CD8-positive, alpha-beta memory T cell (primary cell): ENCODE measurements at places on chromosomes 6 and 20. TPM values are rescaled to one million over a fixed set of nuclear protein-coding genes. Genes with fewer than 3 reads are reported as not detected.

Gene KCNG1
- total RNA-seq = 3.4 TPM

Gene TSHZ2
- 1.5 TPM for total RNA-seq

Gene SLC17A3
- total RNA-seq = not detected

DNA sequence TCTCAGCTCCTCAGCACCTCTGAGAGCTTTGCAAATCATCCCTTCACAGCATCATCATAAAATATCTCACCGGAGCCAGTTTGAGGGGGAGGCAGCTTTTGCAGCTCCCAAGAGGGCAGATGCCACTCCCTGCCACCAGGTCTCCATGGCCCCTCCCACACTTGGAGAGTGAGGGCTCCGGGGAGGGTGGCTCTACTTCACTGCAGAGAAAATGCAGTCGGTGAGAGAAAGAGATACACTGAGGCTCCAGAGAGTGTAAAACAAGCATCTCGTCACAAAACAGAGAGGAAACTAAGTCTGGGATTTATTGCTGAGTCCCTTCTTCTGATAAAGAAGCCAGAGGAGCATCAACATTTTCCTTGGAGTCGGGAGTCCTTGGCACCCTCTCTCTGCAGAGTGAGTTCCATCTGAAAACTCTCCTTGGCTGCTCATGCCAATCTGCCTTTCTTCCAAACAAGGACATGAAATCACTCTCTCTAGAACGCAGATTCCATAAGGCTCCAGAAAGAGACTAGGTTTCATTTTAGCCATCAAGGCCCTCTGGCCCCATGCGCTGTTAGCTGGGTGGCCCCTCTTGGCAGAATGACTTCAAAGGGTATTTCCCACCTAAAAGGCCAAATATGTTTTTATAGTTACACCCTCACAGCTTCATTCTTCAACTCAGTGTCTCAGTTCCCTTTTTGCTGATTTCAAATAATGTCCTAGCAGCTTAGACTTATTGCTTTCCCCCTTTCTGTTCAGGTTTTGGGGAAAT is 70.6 kb upstream of the F13A1 start:
- DNase-seq = no peak
- H3K27ac ChIP-seq = no peak overlapping the region
- H3K27me3 ChIP-seq = no peaks in the 10 kb centered on the region
- no peaks in the 10 kb centered on the region for H3K36me3 ChIP-seq
- H3K4me3 ChIP-seq = no peak overlapping the region

DNA sequence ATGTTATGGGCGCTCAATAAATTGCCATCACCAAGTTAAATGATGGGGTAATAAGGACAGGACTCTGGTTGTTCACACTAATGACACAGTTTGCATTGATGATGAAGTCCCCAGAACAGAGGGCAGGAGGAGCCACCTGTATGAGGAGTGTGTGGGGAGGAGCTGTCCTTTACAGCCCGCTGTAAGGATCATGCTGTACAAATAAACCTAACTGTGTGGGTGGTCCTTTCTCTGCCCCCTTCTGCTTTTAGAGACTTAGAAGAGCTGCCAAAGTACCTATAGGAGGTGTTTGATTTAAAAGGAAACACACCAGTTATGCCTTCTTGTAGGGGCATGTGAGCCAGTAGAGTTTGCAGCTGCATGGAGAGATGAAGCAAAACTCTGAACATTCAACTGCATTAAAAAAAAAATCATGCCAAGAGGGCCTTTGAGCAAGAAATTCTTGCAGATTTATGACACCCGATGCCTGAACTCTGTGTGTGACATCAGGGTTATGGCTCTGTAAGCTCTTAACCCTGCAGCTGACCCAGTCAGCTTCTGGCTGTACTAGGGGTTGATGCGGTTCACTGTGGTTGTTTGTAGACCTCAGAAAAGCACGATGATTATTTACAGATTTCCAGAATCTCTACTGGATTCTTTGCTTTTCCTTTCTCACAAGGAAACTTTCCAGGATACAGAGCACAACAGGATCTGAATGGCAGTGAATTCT is 67.4 kb downstream of the UST start:
- no peak for DNase-seq
- no peak overlapping the region for H3K27ac ChIP-seq
- H3K4me1 ChIP-seq = no peaks in the 10 kb centered on the region

DNA sequence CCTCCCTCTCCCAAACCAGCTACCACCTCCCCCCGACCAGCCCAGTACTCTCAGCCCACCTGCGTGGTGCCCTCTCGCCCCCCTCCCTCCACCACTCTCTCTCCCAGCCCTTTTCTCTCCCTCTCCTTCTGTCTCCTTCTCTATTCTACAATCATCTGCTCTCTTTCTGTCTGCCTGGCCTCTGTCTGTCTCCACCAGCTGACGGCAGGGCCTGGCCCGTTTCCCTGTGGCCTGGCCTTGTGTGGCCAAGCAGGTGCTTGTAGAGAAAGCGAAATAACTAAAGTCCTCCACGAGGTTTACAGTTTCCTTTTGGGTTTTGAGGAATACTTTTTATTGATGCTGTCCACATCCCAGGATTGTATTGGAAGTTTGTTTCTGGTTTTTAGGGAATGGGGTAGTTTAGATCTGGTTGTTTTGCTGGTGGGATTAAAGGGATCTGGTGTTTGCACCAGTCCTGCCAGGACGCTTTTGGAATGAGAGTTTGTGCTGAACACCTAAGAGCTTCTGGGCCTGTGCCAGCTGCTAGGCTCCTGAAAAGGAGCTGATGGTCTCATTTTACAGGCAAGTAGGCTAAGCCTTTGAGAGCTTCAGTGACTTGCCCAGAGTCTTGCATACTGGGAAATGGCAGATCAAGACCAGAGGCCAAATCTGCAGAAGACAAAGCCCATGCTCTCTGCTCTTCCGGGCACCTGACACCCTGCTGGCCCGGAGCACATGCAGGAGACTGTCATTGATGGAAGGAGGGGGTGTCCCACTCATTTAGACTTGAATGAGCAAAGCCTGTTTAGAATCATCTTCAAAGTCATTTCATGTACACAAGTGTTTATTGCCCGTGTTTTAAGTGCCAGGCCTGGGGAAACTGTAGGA is 161.7 kb downstream of the SYCP2 start:
- DNase-seq = no peak
- H3K36me3 ChIP-seq = no peaks in the 10 kb centered on the region
- H3K27ac ChIP-seq = no peak overlapping the region
- H3K27me3 ChIP-seq = no peaks in the 10 kb centered on the region

GRCh38 chr20:23627501-23627900 is 10.3 kb downstream of the CST3 start:
- no peak overlapping the region for H3K4me3 ChIP-seq
- no peaks in the 10 kb centered on the region for H3K27me3 ChIP-seq
- H3K4me1 ChIP-seq = no peaks in the 10 kb centered on the region
- H3K36me3 ChIP-seq = no peaks in the 10 kb centered on the region

DNA sequence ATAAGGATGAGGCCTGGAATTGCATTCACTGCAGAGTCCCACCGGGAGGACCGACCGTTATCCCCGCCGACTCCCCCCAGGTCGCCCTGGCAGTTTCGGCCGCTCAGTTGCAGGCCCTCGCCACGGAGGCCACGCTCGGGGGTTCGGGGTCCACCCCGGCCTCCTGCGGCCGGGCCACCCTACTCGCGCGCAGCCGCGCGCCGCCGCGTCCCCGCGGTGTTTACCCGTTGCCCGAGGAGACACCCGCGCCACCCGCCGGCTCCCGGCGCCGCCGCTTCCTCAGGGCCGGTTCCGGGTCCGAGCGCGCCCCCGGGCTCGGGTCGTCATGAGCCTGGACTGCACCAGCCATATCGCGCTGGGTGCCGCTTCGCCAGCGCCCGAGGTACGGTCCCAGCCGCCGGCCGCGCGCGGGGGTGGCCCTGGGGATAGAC is at the start of gene CCDC170:
CCDC170 (plus strand) TSS at position 214 of the 431 bp plus-strand sequence; CDS start at position 326, 112 bp downstream.
- no peak within 1 kb of the TSS for H3K27ac ChIP-seq
- H3K4me3 ChIP-seq = no peak within 1 kb of the TSS
- no peaks in the 10 kb centered on the region for H3K36me3 ChIP-seq
- H3K4me1 ChIP-seq = peaks cover 10% of the 10 kb centered on the region

Gene TGM3
- total RNA-seq = not detected

DNA sequence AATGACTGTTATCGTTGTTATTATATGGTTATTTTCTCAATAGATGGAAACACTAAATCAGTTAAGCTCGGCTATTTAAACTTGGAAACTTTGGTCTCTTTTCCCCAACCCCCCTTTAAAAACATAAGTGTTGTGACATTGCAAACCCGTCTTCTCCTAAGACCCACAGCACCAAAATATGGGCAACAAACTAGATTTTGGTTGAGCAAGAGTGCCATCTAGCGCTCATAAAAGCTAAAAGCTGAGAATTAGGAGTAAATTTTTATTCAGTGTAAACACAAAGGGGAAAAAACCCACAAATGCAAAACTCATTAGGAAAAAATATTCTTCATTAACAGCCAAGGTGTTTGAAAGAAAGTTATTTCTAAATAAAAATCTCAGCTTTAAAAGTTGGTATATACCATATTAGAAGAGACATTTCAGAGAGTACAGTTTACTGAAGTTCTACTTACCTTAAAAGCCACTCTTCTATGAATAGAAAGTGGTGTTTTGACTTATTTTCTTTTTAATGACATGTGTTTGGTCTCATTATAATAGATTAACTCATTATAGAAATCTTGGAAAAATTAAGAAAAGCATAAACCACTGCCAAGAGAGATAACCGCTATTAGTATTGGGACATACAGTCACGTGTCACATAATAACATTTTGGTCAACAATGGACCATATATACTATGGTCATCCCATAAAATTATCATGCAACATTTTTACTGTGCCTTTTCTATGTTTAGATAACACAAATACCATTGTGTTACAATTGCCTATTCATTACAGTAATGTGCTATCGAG is 21.1 kb downstream of the SESN1 start:
- H3K4me3 ChIP-seq = peak overlapping the region; percentile 14
- H3K36me3 ChIP-seq = no peaks in the 10 kb centered on the region
- H3K27ac ChIP-seq = no peak overlapping the region
- H3K4me1 ChIP-seq = peaks cover 26% of the 10 kb centered on the region
- peak; percentile 62 for DNase-seq
- no peaks in the 10 kb centered on the region for H3K27me3 ChIP-seq

DNA sequence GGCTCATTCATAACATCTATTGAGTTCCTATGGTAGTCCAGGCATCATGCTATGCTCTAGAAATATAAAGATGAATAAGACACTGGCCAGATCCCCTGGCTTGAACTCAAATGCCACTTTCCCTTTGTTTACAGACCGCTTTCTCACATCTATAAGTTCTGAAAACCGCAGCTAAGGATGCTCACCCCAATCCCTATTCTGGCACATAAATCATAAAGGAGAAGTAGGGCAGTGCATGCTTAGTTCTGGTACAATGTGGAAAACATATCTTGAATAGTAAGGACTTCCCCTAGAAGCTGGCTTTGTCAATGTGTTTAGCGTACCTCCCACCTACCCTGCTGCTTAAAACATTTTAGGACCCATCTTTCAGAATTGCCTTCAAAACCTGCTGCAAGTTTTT is 26.4 kb downstream of the MRS2 start:
- H3K36me3 ChIP-seq = no peaks in the 10 kb centered on the region
- H3K4me3 ChIP-seq = no peak overlapping the region
- H3K27ac ChIP-seq = no peak overlapping the region
- no peak for DNase-seq

DNA sequence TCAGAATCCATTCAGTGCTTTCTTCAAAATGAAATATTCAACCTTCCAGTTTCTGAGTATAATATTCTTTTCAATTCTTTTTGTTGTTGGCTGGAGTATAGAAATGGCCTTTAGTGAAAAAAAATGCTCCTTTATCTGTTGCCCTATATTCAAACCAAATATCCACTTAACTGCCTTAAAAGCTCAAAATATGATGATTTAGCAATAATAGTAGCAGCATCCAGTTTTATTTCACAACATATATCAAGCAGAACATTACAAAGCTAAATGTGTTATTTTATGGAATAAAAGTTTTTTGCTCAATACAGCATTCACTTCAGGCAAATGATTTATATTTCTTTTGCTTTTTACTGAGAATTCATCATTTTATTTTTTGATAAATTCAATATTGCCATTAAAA is 322.4 kb upstream of the EYS start:
- no peaks in the 10 kb centered on the region for H3K4me1 ChIP-seq
- no peaks in the 10 kb centered on the region for H3K36me3 ChIP-seq
- no peak overlapping the region for H3K4me3 ChIP-seq
- no peaks in the 10 kb centered on the region for H3K27me3 ChIP-seq
- H3K27ac ChIP-seq = no peak overlapping the region

DNA sequence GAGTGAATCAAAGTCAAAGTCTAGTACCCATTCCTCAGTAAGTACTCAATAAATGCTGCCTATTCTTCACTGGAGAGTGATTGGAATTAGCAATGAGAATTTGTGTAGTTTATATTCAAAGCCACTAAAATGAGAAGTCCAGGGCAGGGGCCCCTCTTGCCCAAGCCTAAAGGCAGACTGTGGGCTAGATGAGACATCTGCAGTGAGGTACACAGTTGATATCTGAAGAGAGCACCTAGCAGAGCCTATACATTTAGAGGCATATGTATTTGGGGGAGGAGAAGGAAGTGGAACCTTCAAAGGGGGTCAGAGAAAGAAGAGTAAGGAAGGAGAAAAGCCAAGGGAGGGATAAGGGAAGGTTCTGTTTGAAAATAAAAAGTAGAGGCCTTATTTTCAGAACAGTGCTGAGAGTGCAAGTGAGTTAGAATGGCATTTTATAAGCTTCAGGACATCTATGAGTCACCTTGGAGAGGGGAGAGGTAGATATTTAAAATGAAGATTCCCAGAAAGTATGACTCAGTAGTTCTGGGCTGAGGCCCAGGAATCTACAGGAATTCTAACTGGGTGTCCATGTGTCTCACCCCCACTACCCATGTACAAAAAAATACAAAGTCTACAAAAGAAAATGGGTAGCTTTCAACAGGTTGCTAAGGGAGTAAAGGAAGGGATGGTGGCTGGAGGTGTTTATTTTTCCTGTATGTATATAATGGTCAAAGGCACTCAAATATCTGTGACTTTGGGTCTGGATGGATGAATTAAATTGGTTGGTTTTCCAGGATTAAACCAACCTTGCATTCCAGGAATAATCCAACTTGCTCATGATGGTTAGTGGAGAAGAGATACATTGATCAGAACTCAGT is 135.1 kb downstream of the ZFP64 start:
- DNase-seq = no peak
- H3K4me3 ChIP-seq = no peak overlapping the region
- H3K27me3 ChIP-seq = no peaks in the 10 kb centered on the region
- H3K27ac ChIP-seq = no peak overlapping the region
- H3K36me3 ChIP-seq = no peaks in the 10 kb centered on the region

Gene RAMACL
- total RNA-seq = 0.60 TPM

GRCh38 chr20:56440346-56441007 is 27.9 kb upstream of the RTF2 start:
- no peak overlapping the region for H3K27ac ChIP-seq
- peaks cover 12% of the 10 kb centered on the region for H3K36me3 ChIP-seq
- H3K27me3 ChIP-seq = no peaks in the 10 kb centered on the region
- H3K4me3 ChIP-seq = no peak overlapping the region
- peak; percentile 76 for DNase-seq

Gene SUMO4
- total RNA-seq = 3.9 TPM

Gene RNASET2
- total RNA-seq = 27.6 TPM

Gene CALHM4
- total RNA-seq = not detected

- H3K27me3 ChIP-seq = no peaks in the 10 kb centered on the region
- H3K36me3 ChIP-seq = no peaks in the 10 kb centered on the region
- peak within 1 kb of the TSS; percentile 61 for H3K4me3 ChIP-seq
- H3K4me1 ChIP-seq = peaks cover 54% of the 10 kb centered on the region
- peak; percentile 88 for DNase-seq
Measured at GRCh38 chr6:44127186-44128019, at the start of the genes MRPL14 and TMEM63B. Gene MRPL14 (minus strand): TSS chr6:44127452. CDS start chr6:44116611, 10,841 bp downstream. Gene TMEM63B (plus strand): TSS chr6:44127554. CDS start chr6:44134585, 7,031 bp downstream.

GRCh38 chr6:74956559-74957428 is 249.1 kb downstream of the COL12A1 start:
- no peak for DNase-seq
- H3K27ac ChIP-seq = no peak overlapping the region
- no peaks in the 10 kb centered on the region for H3K27me3 ChIP-seq
- no peak overlapping the region for H3K4me3 ChIP-seq

Gene SPO11
- not detected for total RNA-seq
